Hematopoietic multipotent progenitor cell treated with erythropoietin and hydrocortisone succinate and interleukin-3 and kit ligand, for 8 days (in vitro differentiated cells): ENCODE measurements at places on chromosomes 6 and 20.

DNA sequence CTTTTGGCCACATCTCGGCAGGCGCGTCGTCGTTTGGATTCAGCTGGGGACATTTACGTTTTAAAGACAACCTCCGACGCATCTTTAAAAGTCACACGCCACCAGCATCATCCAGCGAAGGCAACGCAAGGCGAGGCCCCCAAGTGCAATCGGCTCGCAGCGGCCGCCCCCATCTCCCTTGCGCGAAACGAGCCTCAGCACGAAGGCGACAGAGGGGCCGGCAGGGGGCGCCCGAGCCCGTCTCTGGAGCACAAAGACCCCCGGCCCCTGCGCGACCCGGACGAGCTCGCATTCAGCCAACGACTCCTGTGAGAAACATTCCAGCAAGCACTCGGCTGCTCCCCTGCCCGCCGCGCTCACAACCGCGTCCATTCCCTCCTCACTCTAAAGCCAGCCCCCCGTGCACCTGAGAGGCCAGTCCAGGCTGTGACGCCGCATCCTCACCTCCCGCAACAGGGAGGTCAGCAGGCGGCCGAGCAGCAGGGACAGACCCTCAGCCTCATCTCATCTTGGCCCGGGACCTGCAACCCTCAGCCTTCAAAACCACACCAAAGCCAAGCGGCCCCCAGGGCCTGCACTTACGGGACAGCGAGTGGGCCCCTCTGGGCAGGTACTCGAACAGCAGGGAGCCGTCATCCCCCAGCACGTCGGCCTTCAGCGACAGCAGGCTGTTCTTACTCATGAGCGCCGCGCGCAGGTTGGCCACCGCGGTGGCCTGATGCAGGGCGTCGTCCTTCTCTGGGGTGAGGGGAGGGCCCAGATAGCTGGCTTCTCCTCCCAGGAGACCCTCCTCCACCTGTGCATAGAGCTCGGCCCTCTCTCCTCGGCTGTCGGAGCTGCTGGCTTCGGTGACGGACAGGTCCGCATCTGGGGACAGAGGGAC, 35.8 kb downstream of the SLC2A4RG start:
- no peak for DNase-seq

GRCh38 chr6:149333266-149333620, 15.7 kb downstream of the TAB2 start:
- no peak for DNase-seq

- DNase-seq = no peak
These were observed 654 bp downstream of the CST11 start for GRCh38 chr20:23451956-23452487.

- no peak for DNase-seq
These were observed 56.8 kb downstream of the NCOA3 start for GRCh38 chr20:47558295-47559066.

GRCh38 chr6:139868576-139868975, 494.1 kb upstream of the CITED2 start:
- DNase-seq = no peak

- peak; percentile 76 for DNase-seq
These were observed 968.5 kb upstream of the GJE1 start for GRCh38 chr6:141164042-141164743.

GRCh38 chr6:56947924-56948323, 7.0 kb upstream of the BEND6 start:
- DNase-seq = no peak
